Vagina (tissue), 2 donors: ENCODE measurements at places on chromosomes 12 and 14. TPM values are rescaled to one million over a fixed set of nuclear protein-coding genes. Genes with fewer than 3 reads are reported as not detected.

Gene PGAM5
- 27.0 TPM for total RNA-seq

Gene BHLHE41
- total RNA-seq = 2.9 TPM

Gene UNC79
- 0.49 TPM for total RNA-seq

Gene OR9K2
- not detected for total RNA-seq

Gene IFNG
- not detected for total RNA-seq

Gene MORN3
- total RNA-seq = not detected

Gene RGS6
- 2.0 TPM for total RNA-seq

Gene FAM181A
- not detected for total RNA-seq
